ENCODE measurements at places on chromosomes 3 and 15. TPM values are rescaled to one million over a fixed set of nuclear protein-coding genes. Genes with fewer than 3 reads are reported as not detected.

DNA sequence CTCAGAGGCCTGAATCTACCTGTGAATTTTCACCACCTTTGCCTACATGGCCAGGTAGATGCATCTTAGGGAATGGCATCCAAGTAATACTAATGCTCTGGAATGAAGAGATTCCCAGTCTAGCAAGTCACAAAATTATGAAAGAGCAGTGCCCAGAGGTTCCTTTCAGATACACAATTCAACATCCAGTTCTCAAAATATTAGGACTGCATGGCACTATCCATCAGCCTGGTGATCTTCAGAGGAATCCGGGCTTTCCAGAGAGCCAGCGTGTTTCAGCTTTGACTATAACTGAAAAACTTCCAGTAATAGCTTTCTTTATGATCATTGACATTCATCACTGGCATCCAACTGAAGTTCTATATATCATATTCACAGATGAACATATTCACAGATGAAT is 849.8 kb downstream of the AGBL1 start:
- no peak for DNase-seq

DNA sequence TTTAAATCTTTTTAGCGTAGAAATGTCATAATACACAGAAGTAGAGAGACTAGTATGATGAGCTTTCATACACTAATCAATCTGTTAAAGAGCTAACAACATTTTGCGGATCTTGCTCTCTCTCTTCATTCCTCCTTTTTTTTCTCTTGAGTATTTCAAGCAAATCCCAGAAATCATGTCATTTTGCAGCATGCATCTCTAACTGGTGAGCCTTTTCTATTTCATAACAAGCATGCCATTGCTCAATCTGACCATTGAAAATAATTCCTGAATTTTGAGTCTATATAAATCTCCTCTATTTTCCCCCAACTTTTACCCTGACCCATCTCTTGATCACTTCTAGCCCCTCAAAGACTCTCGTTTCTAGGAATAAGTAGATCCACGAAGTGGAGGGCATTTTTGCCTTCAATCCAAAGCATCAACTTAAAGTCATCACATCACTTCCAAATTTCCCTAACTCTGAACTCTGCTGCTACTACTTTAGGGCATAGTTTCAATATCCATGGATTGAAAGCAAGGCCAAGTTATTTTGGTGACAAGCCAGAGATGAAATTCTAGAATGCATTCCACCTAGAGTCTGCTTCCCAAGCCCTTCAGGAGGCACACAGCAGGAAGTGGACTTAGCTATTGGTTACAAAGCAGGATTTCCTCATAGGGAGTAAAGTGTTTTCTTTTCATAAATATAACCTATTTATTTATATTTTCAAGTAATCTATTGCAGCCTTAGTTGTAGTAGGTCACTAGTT is 253.5 kb upstream of the ZPLD1 start:
- no peak for DNase-seq

DNA sequence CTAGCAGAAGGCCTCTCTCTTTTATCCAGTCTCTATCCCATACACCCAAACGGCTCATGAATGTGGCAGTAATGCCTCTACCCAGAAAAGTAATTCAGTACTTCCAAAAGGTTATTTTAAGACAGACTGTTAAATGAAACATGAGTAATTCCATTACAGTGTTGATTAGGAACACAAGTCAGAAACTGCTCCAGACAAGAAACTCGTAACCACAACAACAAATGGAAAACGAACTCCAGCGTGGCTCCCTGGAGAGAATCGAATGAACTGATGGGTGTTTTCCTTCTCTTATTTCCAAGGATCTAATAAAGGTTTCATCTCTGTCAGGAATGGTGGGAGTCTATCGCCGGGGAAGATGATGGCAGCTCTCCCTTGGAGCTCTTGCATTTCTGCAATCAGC is 228.4 kb downstream of the MAGI1 start:
- DNase-seq = no peak

GRCh38 chr3:46187876-46188275 is 20.2 kb downstream of the CCR1 start:
- peak; percentile 89 for DNase-seq

- DNase-seq = no peak
Measured at GRCh38 chr15:48469681-48470080, 138.5 kb downstream of the DUT start.

GRCh38 chr15:82030176-82030575 is 15.6 kb downstream of the MEX3B start:
- DNase-seq = no peak

- DNase-seq = no peak
Measured at GRCh38 chr3:188171682-188172467, 17.9 kb downstream of the LPP start.

DNA sequence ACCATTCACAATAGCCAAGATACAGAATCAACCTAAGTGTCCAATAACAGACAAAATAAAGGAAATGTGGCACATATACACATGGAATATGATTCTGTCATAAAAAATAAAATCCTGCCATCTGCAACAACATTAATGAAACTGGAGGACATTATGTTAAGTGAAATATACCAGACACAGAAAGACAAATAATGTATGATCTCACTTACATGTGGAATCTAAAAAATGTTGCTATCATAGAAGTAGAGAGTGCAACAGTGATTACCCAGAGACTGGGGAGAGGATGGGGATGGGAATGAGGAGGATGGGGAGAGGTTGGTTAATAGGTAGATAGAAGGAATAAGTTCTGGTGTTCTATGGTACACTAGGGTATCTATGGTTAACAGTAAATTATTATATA is 28.7 kb downstream of the MRPL3 start:
- no peak for DNase-seq

- DNase-seq = no peak
Measured at GRCh38 chr3:50662408-50662807, 12.3 kb upstream of the DOCK3 start.

DNA sequence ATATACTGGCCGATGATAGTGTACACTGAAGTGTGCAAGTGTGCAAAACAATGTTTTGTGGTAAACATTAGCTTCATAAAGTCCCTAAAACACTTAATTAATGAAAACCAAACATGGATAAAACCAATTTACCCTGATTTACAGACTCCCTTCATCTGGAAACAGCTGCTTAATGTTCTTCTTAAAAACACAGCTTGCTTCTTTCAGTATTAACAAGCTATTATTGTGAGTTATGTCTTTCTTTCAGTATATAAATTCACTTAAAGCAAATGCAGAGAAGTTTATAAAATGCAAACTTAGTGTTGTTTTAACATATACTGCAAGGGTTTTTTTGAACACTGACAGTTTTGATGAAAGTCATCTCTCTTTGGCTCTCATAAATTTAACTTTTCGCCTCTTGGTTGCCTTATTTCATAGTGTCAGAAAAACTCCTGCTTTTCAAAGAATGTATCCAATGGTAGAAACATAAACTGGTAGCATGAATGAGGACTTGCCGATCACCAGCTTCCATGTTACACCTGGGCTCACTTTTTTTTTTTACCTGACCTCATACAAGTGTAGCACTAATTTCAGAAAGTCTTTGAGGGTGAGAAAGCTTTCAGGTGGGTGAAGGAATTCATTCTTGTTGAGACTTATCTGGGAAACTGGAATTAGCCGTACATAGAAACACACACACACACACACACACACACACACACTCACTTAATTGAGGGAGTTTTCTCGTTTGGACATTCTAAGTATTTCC is 532.2 kb downstream of the ROBO2 start:
- no peak for DNase-seq

GRCh38 chr15:40161693-40162391 is 973 bp downstream of the BUB1B start:
- no peak for DNase-seq

- no peak for DNase-seq
Measured at GRCh38 chr3:71227270-71227661, 356.3 kb downstream of the FOXP1 start.

GRCh38 chr3:112038863-112039262 is 4.3 kb downstream of the TMPRSS7 start:
- DNase-seq = peak; percentile 53

DNA sequence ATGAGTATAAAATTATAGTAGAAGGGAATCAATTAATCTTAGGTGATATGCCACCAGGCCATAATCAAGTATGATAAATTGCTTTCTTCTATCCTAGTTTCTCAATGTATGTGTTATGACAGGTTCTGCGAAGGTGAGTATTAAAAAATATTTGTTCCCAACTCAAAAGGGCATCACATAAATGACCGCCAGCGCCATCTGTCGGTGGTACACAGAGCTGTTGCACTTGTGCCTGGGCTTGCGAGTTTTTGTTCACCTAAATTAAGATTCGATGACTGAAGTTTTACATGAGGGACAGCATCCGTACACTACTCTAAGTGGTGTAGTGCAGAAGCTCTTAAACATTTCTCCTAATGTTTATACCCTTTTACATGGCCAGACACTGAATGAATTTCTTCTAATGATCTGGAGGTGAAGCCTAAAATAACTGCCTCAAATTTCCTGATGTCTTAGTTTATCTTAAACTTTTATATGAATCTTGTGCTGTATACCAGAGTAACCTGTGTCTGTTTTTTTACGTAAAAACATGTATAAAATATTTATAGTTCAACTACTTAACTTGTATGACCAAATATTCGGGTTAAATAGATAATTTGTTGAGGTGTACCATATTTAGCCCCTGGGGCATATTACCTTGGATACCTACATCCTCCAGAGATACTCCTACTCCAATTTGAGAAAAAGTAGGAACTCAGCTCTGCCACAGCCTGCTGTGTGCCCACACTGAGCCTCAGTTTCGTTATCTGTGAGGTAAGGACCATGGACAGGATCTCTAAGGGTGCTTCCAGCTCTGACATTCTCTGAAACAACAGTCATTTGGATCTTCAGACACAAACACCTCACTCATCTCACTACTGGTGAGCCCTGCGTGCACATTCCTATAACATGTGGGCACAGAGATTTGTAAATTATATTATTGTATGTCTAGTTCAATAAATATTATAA is 365.6 kb downstream of the MAGI1 start:
- DNase-seq = peak; percentile 30

DNA sequence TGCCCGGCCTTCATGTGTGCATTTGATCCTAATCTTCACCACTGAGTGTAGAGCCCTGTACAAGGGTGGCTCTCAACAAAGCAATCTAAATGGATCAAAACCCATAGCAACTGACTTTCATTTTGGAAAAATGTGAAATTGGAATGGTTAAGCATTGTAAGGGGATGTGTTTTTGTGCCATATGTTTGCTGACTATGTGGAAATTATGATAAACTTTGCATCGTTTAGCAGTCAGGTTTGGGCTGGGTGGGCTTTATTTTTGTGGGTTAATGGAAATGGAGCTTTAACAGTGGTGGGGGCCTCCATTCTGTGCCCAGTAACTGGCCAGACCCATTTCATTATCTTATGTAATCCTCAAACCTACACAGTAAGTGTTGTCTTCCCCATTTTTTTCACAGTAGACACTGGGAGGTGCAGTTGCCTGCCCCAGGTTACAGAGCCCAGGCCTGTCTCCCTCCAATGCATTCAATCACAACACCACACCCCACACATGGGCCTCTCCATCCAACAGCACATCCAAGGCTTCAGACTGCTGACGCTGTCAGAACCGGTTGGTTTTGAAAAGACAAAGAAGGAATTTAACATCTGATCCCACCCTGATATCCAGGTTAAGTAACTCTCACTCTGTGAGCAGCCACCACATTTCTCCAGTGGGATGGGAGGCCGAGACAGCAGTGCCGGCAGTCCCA is 136.3 kb upstream of the ABHD17C start:
- no peak for DNase-seq

GRCh38 chr15:60989696-60990095 is 239.4 kb downstream of the RORA start:
- no peak for DNase-seq

GRCh38 chr3:66938338-66938963 is 59.7 kb upstream of the KBTBD8 start:
- peak; percentile 46 for DNase-seq

- no peak for DNase-seq
Measured at GRCh38 chr3:196414469-196414868, 17.8 kb downstream of the UBXN7 start.

DNA sequence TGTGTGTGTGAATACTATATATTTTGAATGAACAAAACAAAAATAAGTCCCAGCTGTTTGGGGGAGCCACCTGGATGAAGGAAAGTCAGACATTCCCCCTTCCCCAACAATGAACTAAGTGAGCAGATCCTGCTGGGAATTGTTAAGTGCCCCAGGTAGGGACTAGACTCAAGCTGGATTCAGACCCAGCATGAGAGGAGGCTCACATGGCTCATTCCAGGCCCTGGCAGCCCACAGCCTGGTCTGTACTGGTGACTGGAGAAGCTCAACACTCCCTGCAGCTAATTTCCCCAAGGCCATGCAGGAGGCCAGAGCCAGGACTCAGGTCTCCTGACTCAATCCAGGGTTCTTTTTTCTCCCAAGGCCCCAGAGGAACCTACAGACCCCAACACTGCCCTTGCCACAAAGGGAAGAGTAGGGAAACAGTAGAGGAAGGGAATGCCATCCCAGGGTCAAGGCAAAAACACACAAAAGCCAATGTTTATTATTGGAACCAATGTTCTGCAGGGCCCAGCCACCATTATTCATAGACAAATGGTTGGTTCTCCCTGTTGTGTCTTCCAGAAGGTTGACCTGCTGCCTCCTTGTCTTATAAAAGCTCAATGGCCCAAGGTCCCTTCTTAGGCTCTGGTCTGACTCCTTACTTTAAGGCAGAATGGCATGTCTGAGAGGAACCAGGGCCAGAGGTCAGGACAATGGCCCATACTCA is 9.5 kb downstream of the IGDCC4 start:
- no peak for DNase-seq

GRCh38 chr3:3998140-3998922 is 199.1 kb downstream of the LRRN1 start:
- peak; percentile 17 for DNase-seq

GRCh38 chr3:152362086-152362485 is 93.4 kb downstream of the MBNL1 start:
- no peak for DNase-seq

- peak; percentile 69 for DNase-seq
Measured at GRCh38 chr3:149042789-149043386, 43.4 kb downstream of the HLTF start.

Gene EDEM1
- 98.0 TPM for total RNA-seq

Gene CHST2
- total RNA-seq = 12.4 TPM

Gene TYRO3
- total RNA-seq = 3.5 TPM

Gene CLDN18
- not detected for total RNA-seq

Gene STAB1
- total RNA-seq = not detected

Gene PLEKHO2
- 7.5 TPM for total RNA-seq

Gene SLC28A1
- total RNA-seq = not detected

Gene CDC25A
- total RNA-seq = 17.8 TPM

Gene DLL4
- under 0.01 TPM for total RNA-seq

Gene SPESP1
- not detected for total RNA-seq

Gene GXYLT2
- 2.5 TPM for total RNA-seq

Gene TMIE
- 0.38 TPM for total RNA-seq

Gene CFAP100
- total RNA-seq = not detected

Gene NEK10
- 5.1 TPM for total RNA-seq
